NCI-H2081 (cell line): ENCODE measurements at places on chromosomes 4 and X.

- DNase-seq = no peak
Measured at GRCh38 chrX:103378990-103379389, 2.7 kb downstream of the BEX3 start.

DNA sequence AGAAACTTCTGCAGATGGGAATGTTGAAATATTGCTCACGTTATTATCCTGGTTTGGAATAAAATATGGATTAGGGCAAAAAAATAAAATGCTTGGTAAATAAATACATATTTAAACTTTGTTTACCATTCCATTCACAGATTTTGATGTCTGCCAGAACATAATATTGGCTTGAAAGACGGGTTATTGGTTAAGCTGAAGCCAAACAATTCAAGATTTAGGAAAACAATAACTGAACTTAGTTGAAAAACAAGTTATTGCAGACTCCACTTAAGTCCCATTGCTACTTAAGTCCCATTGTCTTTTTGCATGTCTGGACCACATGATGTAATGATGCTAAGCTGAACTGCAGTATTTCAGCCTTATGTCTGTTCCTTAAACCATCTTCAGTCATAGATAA lies 722.5 kb downstream of the FAT4 start:
- DNase-seq = no peak

- DNase-seq = no peak
Measured at GRCh38 chr4:173272996-173273395, 61.2 kb downstream of the HMGB2 start.

GRCh38 chr4:186669159-186669731 lies 54.4 kb downstream of the FAT1 start:
- DNase-seq = no peak

DNA sequence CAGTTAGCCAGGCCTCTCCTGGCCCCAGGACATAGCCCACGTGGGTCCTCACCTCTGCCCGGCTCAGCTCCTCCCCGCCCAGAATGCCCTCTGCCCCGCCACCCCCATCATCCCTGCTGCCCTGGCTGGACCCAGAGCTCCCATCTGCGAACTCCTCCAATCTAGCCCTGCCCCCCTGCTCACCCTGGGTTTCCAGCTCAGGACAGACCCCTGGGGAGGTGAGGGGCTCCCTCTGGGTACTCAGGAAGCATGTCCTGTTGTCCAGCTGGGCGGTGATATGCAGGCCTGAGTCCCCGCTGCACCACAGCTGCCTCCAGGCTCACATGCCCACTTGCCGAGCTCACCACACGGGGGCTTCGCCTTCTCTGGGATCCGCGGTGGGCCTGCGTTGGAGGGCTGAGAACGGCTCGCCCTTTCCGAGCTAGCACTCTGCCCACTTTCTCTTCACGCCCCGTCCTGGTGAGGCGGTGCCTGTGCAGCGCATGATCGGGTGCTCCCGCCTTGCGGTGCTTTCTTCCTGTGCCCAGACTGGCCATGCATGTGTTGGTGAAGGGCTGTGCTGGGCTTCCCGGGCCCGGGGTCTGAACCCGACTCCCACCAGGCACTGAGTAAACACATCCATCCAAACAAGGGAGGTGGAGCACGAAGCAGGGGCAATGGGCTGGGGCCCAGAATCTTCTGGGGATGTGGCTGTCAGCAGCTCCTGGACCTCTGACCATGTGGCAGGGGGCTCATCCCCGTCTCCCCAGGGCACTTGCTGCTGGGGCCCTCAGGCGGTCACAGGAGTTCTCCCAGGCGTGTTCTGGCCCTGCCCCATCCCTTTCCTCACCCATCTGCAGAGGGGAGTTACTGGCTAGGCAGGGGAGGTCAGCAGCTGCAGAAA lies 74.3 kb downstream of the RGS12 start:
- no peak for DNase-seq

GRCh38 chrX:45137531-45137930 lies 63.1 kb downstream of the DIPK2B start:
- no peak for DNase-seq

- no peak for DNase-seq
Measured at GRCh38 chr4:113955948-113956347, 23.5 kb downstream of the ARSJ start.

DNA sequence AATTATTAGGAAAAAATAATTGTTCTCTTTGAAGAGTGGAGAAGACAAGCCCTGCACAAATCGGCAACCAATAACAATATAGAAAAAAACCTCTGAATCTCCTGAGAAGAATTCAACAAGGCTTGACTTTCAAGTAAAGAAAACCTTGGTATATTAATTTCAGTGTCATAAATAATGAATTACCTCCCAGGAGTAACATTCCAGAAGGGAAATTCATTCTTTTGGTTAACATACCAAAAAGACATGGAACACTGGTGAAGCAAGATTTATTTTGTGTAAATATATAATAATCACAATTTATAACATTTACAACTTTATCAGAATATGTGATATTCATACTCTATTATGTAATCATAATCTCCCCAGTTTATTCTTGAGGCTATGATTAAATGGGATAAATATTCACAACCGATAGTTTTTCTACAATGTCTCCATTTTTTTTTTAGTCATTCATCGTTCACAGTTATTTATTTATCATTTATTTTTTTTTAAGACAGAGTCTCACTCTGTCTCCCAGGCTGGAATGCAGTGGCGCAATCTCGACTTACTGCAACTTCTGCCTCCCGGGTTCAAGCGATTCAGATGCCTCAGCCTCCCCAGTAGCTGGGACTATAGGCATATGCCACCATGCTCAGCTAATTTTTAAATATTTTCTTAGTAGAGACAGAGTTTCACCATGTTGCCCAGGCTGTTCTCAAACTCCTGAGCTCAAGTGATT lies 53.0 kb upstream of the RPS6KA6 start:
- DNase-seq = no peak

DNA sequence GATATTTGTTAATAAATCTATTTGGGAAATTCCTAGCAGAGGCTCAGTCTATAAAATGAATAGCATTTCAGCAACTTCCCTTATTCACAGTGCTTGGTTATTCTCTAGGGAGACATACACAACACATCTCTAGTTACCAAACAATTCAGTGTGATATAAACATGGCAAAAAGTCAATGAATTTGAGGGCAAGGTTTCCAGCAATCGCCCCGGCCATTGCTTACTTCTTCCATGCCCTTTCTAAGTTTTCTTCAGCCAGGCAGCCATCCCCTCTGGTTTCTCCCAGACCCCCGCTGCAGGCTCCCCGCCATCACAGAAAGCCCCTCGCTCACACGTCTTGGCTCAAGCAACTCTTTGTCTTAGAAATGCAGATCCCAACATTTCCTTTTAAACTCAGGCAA lies 4.4 kb downstream of the TLR7 start:
- DNase-seq = no peak

GRCh38 chr4:6695660-6696610 lies 2.3 kb downstream of the S100P start:
- no peak for DNase-seq

GRCh38 chr4:147313108-147313507 lies 167.8 kb upstream of the EDNRA start:
- no peak for DNase-seq

DNA sequence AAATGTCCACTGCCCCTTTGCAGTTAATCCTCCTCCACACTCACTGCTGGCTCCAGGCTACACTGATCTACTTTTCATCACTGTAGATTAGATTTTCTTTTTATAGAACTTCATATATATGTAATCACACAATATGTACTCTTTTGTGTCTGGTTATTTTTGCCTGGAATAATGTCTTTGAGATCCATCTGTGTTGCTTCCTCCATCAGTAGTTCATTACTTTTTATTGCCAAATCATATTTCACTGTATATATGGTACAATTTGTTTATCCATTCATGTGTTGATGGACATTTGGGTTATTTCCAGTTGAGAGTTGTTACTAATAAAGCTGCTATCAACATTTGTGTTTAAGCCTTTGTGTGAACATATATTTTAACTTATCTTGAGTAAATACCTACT lies 126.4 kb upstream of the SMIM10 start:
- DNase-seq = no peak

- no peak for DNase-seq
Measured at GRCh38 chr4:144663834-144664475, 18.0 kb downstream of the HHIP start.

DNA sequence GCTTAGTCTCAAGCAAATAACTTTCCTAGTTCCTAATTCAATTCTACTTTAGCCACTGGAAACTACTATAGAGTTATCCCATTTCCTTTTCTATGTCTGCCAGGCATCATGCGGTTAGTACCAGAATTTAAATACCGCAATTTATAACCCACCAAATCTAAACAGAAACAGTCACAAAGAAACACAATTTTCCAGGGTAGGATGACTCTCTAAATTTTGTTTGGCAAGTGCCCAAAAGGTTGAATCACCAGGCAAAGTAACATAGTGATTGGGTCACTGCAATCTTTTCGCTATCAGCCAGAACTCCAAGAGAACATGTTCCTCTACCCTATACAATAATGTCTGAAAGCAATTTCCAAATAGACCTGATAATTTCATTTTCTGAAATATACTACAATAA lies 240.2 kb upstream of the GRIA3 start:
- DNase-seq = no peak

DNA sequence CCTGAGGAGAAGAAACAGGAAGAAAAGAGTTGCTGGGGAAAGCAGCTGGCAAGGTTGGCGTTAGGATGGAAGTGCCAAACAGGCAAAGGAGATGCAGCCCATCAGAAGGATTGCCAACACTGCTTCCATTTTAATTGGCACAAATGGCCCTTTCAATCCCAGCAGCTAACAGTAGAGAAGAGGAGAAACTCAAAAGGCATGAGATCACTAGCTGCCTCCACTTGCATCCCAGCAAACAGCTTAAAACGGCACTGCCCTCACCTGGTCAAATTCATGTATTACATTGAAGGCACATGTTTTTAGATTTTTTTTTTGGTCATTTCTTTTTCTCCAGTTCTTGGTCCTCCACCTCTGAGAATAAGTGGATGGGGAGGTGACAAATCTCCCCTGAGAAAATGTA lies 14.9 kb upstream of the LOC101059915 start:
- peak; percentile 16 for DNase-seq

- DNase-seq = no peak
Measured at GRCh38 chr4:43680421-43680820, 768.2 kb downstream of the KCTD8 start.

DNA sequence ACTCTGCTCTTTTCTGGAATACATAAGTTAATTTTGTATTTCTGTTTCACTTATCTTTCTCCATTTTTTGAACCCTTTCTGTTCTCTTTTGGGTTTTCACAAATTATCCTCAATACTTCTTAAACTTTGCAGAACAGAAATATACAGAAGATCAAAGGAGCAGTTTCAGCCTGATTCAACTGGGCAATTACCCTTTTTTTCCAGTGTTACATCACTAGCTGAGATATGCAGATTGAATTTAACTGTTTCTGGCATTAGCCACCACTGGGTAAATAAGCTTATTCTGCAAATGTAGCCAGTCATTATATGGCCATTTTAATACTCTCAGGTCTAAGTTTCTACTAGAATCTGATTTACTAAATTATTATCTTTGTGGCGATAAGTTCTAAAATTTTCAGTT lies 66.9 kb upstream of the GRID2 start:
- DNase-seq = no peak

DNA sequence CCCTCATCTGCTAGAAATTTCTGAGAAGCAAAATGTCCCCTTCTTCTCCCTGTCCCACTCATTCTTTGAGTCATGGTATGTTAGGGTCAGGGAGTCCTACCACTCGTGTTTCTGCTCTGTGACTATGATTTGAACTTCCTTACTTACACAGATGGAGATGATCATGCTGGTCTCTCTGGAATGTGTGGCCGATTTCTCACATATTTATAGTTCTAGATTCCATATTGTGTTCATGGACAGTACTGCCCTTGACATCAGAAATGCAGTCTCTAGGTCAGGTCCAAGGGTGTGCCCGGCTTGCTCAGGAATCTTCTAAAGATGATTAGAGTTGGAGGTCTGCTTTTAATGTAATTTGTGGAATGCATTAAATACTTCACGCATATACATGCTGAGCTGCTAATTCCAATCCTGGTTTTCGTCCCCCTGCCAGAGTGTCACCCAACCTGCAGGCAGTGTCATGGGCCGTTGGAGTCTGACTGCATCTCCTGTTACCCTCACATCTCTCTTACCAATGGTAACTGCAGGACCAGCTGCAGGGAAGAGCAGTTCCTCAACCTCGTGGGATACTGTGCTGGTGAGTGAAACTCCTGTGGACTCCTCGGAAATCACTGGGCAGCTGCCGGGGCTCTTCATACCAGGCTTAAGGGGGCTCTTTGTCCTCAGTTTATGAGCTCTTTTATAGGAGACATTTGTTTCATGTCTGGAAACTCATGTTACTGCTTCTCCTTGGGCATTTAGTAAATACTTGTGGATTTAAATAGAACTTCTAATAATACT lies 214.1 kb upstream of the ANXA3 start:
- no peak for DNase-seq
